ENCODE measurements at places on chromosomes 11 and 22. TPM values are rescaled to one million over a fixed set of nuclear protein-coding genes. Genes with fewer than 3 reads are reported as not detected.

LRRC32 gene
- 47.1 TPM for total RNA-seq

SMIM35 gene
- total RNA-seq = not detected

GRIA4 gene
- not detected for total RNA-seq

TRIM49 gene
- not detected for total RNA-seq

NRGN gene
- total RNA-seq = 11.1 TPM

GLB1L2 gene
- 1.4 TPM for total RNA-seq

THY1 gene
- 0.74 TPM for total RNA-seq

FIBIN gene
- total RNA-seq = 10.9 TPM

MIF gene
- total RNA-seq = 272 TPM

KRTAP5-7 gene
- total RNA-seq = not detected

PLA2G6 gene
- 16.4 TPM for total RNA-seq

FOSL1 gene
- total RNA-seq = 0.69 TPM

MFNG gene
- 9.0 TPM for total RNA-seq

MRE11 gene
- total RNA-seq = 10.9 TPM

USP28 gene
- total RNA-seq = 93.6 TPM

NOX4 gene
- 8.2 TPM for total RNA-seq

B4GALNT4 gene
- 1.1 TPM for total RNA-seq

JAML gene
- 2.3 TPM for total RNA-seq

OR56A1 gene
- not detected for total RNA-seq

POU2F3 gene
- total RNA-seq = 0.31 TPM

VSTM5 gene
- 0.20 TPM for total RNA-seq

IL17REL gene
- total RNA-seq = not detected

IGF2 gene
- total RNA-seq = 34.6 TPM

MGAT3 gene
- 11.6 TPM for total RNA-seq

TRIM48 gene
- total RNA-seq = not detected

F2 gene
- not detected for total RNA-seq

MS4A3 gene
- not detected for total RNA-seq

CCDC188 gene
- total RNA-seq = 0.22 TPM

TMEM191C gene
- not detected for total RNA-seq

CCDC81 gene
- total RNA-seq = 0.29 TPM

SMIM38 gene
- total RNA-seq = not detected

SLC37A2 gene
- total RNA-seq = 4.1 TPM

SC5D gene
- 30.2 TPM for total RNA-seq

NR1H3 gene
- total RNA-seq = 22.9 TPM

APLNR gene
- 17.7 TPM for total RNA-seq

SPDYC gene
- not detected for total RNA-seq

WDR74 gene
- total RNA-seq = 28.7 TPM

OR10A2 gene
- not detected for total RNA-seq

MUC15 gene
- total RNA-seq = not detected

CADM1 gene
- total RNA-seq = 31.9 TPM

ZDHHC13 gene
- total RNA-seq = 11.9 TPM

MYOD1 gene
- not detected for total RNA-seq

MCHR1 gene
- 1.3 TPM for total RNA-seq

OTOG gene
- not detected for total RNA-seq

CXCR5 gene
- not detected for total RNA-seq

RAG2 gene
- total RNA-seq = not detected

OR52A1 gene
- not detected for total RNA-seq

RASD2 gene
- total RNA-seq = 0.78 TPM

CYB561A3 gene
- total RNA-seq = 17.3 TPM

OR2D2 gene
- not detected for total RNA-seq

WT1 gene
- total RNA-seq = 3.0 TPM

HTR3B gene
- total RNA-seq = not detected

RAG1 gene
- 0.72 TPM for total RNA-seq

TYMP gene
- 19.7 TPM for total RNA-seq

CSTPP1 gene
- total RNA-seq = 17.5 TPM

OR10D3 gene
- not detected for total RNA-seq

All from right cardiac atrium (tissue), 5 donors.